ENCODE measurements at places on chromosomes 2 and 18.

GRCh38 chr2:45748239-45748638 lies 96.8 kb downstream of the PRKCE start:
- no peak for DNase-seq

GRCh38 chr2:200262047-200262446 lies 44.4 kb upstream of the SPATS2L start:
- DNase-seq, result no peak

DNA sequence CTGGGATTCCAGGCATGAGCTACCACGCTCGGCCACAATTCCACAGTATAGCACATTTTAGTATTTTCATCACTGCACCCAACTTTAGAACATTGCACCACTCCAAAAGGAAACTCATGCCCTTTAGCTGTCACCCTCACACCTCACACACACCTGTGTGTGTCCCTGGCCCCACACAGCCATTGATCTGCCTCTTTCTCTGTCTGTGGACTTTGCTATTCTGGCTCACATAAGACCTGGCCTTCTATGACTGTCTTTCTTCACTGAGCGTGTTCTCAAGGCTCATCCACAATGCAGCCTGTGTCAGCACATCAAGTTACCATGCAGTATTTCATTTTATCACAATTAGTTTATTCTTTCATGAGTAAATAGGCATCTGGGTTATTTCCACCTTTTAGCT lies 19.7 kb upstream of the ATP9B start:
- DNase-seq, result no peak

- no peak for DNase-seq
Measured at GRCh38 chr2:72889991-72890390, 2.8 kb downstream of the SPR start.

GRCh38 chr18:31943878-31944816 lies 1.2 kb upstream of the TRAPPC8 start:
- DNase-seq, result no peak

DNA sequence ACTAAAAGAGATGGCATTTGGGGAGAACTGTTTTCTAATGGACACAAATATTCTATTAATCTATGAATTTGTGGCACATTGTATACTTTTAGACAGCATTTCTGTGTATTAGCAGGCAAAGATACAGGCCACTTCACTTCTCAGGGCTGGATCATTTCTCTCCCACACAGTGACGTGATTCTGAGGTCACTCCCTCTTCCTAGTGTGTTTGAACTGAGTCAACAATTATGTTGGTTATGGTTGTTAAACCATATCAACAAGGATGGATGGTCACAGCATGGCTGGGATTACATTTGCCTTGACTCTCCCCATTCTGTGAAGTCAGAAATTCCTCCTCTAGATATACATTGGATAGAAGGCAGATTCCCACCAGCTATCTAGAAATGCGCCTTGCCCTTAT lies 11.6 kb downstream of the NOSTRIN start:
- DNase-seq, result no peak

- no peak for DNase-seq
Measured at GRCh38 chr18:50051288-50051687, 143.7 kb downstream of the MYO5B start.

DNA sequence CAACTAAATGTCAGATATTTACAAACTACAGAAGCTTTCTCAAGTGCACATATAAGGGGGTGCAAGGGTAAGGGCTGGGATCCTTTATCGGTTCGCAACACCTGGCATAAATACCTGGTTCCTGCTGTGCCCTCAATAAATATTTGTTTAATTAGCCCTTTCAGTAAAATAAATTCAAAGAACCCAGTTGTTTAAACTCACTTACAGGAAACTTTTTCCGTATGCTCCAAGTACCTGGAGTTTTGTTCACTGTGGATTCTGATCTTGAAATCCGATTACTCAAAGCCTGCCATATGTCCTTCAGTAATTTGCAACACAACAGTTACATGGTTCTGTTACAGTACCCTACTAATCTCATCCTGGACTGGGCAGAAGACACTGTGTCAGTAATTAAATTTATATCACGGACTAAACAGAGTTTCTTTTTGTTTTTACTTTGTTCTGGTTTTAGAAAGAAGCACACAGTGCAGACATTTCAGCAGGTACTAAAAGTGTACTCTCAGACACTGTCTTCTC lies 36.9 kb downstream of the TBC1D8 start:
- no peak for DNase-seq

GRCh38 chr18:75506913-75507312 lies 79.4 kb upstream of the SMIM21 start:
- DNase-seq, result no peak

DNA sequence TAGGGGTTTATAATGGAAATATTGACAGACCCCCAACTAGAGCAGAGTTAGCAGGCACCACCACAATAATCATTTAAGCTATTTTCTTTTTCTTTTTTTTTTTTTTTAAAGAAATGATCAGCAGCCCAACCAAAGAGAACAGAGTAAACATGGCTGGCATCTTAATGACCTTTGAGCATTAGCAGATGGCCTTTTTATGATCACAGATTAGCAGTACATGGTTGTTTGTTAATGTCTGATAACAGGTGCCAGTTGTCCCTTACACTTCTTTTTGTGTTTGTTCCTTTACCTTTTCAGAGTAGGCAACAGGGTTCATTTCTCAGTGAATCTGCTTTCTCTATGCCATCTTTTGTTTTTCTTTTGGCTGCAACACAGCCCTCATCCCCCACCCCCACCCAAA lies 747.0 kb downstream of the BCL11A start:
- no peak for DNase-seq

GRCh38 chr2:191362841-191363240 lies 117.6 kb downstream of the MYO1B start:
- DNase-seq, result no peak

GRCh38 chr2:236626391-236627150 lies 56.9 kb downstream of the ACKR3 start:
- DNase-seq, result no peak

GRCh38 chr2:216661639-216662375 lies 28.6 kb downstream of the IGFBP2 start:
- no peak for DNase-seq

DNA sequence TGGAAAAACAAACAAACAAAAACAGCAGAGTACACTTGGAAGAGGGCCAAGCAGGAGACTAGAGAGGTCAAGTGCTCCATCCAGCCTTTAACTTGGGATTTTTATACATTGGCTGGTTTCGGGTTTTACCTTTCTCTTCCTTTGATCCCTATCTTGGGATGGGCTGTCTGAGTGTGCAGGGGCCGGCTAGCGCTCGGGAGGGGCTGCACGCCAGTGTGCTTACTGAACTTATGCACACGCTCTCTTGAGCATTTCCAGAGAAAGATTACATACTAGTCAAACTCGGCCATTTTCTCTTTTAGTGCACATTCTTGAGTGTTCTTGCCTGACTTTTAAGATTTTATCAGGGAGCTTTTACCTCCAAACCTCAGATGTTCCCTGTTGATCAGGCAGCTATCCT lies 707.8 kb downstream of the DSC3 start:
- DNase-seq, result no peak

DNA sequence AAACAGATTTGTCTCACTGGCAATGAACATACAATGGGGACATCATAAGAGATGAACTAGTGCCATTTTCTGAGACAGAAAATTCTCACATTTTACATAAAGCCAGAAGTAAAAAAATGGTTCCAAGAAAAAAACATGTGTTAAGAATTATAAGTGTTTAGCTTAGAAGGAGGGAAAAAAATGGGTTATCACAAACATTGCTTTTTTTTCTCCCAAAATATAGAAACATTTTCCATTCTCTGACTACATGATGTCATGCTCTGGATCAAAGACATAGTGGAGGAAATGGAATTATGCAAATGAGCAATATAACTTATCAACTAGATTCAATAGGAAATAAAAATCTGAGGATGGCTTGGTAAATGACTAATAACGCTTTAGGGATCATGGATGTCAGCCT lies 49.8 kb downstream of the SPATS2L start:
- DNase-seq, result no peak
